IMR-90 (cell line): ENCODE measurements at places on chromosomes 12 and 14. TPM values are rescaled to one million over a fixed set of nuclear protein-coding genes. Genes with fewer than 3 reads are reported as not detected.

DNA sequence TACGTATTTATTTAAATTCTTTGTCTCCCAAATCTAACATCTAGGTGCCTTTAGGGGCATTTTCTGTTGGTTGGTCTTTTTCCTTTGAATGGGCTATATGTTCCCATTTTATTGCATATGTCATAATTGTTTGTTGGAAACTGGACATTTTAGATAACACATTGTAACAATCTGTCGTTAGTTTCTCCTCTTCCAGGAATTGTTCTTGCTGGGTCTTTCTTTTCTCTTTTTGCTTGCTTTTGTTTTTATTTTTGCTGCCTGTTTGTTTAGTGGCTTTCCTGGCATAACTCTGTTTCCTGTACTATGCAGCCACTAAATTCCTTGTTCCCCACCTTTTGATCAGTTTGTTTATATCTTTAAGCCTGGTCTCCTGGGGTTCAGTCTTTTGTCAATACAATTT is 244.3 kb upstream of the RTL1 start:
- DNase-seq = no peak

GRCh38 chr14:94313991-94314655 is 9.0 kb downstream of the SERPINA6 start:
- DNase-seq = peak; percentile 27

- no peak for DNase-seq
Observed at GRCh38 chr12:94590428-94590827, 59.9 kb downstream of the TMCC3 start.

GRCh38 chr12:41452838-41453407 is 264.8 kb downstream of the PDZRN4 start:
- no peak for DNase-seq

Gene SLCO1B1
- not detected in 2 replicates for total RNA-seq

Gene RHOJ
- total RNA-seq = 7.8 and 9.5 TPM in 2 replicates

Gene ISM2
- under 0.01 TPM in 2 replicates for total RNA-seq

GRCh38 chr14:50775357-50775756 is 55.6 kb downstream of the NIN start:
- peak; percentile 93 for DNase-seq

Gene COX8C
- total RNA-seq = not detected in 2 replicates

- no peak for DNase-seq
Observed at GRCh38 chr12:108442067-108442466, 73.0 kb upstream of the FICD start.

GRCh38 chr12:109559200-109559505 is 14.2 kb downstream of the MMAB start:
- no peak for DNase-seq

Gene CHST11
- 1.4 TPM in 2 replicates for total RNA-seq

- DNase-seq = no peak
Observed at GRCh38 chr14:83153081-83153480, 1619.4 kb upstream of the SEL1L start.

DNA sequence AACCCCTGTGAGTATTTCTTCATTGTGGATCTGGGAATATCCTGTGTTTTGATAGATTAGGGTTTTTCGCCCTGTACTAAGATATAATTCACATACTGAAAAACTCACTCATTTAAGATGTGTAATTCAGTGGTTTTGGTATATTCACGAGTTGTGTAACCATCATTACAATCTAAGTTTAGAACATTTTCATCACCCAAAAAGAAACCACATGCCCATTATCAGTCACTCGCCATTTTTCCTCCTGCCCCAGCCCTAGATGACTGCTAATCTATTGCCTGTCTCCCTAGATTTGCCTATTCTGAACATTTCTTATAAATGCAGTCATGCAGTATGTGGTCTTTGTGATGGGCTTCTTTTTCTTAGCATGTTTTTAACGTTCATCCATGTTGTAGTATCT is 67.9 kb upstream of the ATF1 start:
- no peak for DNase-seq

Gene TWF1
- total RNA-seq = 141 and 248 TPM in 2 replicates

Gene IFI27L1
- 10.8 and 13.3 TPM in 2 replicates for total RNA-seq

- no peak for DNase-seq
Observed at GRCh38 chr12:121096199-121096798, 36.4 kb upstream of the P2RX7 start.

- DNase-seq = no peak
Observed at GRCh38 chr12:131067981-131068851, 114.5 kb downstream of the ADGRD1 start.

- DNase-seq = no peak
Observed at GRCh38 chr12:48997719-48998496, 1.3 kb downstream of the DDN start.

DNA sequence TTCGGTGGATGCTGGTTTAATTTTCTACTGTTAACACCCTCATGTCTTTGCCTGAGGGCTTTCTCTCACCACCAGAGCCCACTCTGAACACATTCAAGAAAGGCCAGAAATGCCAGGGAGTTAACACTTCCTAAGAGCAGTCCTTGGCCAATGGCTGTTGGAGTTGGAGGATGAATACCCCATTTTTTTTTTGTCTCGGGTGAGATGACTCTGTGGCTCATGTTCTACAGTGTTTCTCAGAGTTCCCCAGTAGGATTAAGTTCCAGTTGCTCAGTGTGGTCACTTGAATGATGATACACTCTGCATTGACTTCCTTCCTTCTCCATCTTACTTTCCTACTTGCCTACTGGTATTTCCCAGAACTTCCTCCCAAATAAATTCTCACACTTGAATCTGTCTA is 65.8 kb downstream of the FOS start:
- no peak for DNase-seq

DNA sequence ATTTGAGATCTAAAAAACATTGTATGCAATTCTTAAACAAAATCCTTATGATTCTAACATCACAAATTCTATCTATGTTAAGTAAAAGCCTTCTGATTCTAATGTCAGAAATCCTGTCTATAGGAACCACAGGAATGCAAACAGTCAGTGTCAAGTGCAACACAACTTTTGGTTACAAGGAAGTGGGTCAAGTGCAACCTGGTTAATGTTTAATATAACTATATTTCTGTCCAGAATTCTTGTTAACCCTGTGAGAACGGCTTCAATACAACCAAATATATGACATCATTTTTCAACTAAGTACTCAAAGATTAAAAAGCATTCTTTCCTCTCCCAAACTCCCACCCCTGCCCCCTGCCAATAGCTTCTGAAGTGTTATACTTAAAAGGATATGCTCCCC is 107.9 kb upstream of the PLEKHA5 start:
- peak; percentile 58 for DNase-seq

GRCh38 chr14:65588426-65589140 is 176.1 kb downstream of the FUT8 start:
- peak; percentile 28 for DNase-seq

DNA sequence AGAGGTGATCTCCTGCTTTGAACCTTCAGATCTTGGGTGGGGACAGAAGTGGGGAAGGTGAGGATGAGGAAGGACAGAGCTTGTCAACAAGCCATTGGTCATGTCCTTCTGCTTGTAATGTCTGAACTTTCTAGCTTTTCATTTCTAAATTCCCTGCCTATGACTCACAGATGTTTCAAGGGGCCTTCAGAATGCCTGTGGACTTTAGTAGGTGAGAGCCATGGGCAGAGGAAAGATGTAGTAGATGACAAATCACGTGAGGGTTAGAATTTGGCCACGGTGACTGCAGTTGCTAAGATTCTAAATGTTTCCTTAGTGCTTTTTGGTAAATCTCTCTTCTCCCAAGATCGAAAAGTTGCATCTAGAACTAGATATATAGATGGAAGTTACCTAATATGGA is 18.7 kb upstream of the CREBL2 start:
- peak; percentile 61 for DNase-seq

GRCh38 chr12:97417568-97418218 is 44.9 kb upstream of the RMST start:
- no peak for DNase-seq

DNA sequence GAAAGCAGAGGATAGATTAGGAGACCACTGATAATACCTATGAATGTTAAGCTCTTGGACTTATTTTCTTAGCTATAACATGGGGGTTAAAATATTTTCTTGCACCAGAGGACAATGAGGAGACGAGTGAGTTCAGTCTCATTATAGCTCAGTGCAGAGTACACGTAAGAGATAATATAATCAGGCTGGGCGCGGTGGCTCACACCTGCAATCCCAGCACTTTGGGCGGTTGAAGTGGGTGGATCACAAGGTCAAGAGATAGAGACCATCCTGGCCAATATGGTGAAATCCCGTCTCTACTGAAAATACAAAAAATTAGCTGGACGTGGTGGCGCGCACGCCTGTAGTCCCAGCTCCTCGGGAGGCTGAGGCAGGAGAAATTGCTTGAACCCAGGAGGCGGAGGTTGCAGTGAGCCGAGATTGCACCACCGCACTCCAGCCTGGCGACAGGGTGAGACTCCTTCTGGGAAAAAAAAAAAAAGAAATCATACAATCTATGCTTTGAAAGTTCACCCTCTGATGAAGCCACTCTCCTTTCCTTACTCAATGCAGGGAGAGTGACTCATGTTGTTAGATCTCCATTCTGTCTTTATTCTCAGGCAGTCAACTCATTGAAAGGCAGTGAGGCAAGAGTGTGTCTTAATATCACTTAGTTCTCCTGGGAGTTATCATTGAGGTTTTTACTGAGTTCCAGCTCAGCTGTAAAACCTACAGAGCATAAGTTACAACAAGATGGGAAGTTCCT is 134.2 kb downstream of the SYNE2 start:
- peak; percentile 78 for DNase-seq

DNA sequence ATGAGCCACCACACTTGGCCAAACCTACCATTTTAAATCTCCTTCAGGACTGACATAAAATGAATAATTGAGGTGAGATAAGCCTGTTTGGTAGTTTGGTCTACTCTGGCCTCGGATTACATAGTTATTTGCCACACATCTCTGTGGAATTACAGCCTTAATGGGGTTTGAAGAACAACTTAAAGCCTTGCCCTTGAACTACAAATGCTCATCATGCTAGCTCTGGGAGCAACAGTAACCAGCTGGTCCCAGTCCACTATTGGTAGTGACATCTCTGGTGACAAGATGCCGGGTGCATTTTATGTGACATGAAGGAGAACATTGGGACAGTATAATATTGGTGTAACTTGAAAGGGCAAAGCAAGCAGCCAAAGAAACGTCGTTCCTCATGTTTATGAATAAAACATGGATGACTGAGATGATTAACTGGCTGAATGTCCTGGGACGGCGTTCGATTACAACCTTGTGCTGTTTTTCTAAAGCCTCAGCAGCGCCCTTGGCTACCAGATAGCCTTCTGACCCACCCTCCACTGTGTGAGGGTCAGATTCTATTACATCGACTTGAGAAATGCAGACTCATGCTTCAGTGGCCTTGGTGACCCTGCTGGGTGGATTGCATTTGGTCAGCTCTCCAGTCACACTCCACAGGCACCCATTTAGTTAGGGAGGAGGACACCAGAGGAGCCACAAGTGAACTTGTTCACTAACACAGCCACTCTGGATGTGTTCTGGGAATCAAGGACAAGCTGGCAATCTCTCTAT is 41.5 kb downstream of the BEST3 start:
- DNase-seq = peak; percentile 67

- DNase-seq = no peak
Observed at GRCh38 chr12:111368291-111368787, 556 bp downstream of the PHETA1 start.

Gene PAX9
- total RNA-seq = not detected in 2 replicates

DNA sequence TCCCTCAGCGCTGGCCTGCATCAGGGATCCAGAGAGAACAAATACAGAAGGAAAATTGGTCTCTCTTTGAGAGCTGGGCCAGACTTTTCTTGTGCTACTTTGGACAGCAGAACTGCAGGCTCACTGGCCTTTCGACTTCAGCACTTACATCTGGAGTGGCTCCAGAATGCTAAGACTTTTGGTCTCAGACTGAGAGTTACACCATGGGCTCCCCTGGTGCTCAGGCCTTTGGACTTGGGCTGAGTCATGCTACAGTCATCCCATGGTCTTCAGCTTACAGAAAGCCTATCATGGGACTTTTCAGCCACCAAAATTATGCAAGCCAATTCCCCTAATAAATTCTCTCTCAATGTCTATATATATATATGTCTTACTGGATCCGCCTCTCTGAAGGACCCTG is 9.0 kb upstream of the CD163 start:
- DNase-seq = peak; percentile 69

GRCh38 chr14:38207736-38208617 is at the start of gene SSTR1:
SSTR1 (plus strand) TSS chr14:38207904; CDS start chr14:38209390, 1,486 bp downstream.
- DNase-seq = no peak

DNA sequence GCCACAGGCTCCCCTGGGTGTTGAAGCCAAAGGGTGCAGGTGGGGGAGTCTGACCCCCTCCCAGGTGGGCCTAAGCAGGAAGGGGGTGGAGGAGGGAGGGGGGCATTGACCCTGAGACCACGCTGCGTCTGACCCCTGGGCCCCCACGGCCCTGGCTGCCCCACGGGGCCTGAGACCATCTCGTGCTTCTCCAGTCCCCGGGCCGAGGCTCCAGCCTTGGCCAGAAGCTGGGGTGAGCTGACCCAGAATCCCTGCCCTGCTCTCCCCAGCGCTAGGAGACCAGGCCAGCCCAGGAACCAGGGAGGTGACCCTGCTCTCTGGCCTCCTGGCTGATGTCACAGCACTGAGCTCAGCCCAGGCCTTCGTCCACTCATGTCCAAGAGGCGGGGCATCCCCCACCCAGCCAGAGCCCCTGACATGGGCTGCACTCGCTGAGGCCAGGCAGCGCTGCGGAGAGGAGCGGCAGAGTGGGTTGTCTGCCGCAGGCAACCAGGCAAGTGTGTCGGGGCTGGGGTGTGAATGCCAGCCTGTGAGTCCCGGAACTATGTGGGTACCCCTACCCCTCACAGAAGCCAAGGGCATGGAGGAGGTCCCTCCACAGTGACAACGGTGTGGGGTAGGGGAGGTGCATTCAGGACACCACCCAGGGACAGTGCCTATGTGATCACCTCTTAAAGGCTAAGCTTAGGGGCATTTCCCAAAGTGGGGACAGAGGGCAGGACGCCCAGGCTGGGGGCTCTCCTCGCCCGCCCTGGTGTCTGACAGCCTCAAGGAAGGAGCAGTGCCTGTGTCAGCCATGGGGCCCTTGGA is 6.3 kb downstream of the TRMT61A start:
- DNase-seq = no peak

DNA sequence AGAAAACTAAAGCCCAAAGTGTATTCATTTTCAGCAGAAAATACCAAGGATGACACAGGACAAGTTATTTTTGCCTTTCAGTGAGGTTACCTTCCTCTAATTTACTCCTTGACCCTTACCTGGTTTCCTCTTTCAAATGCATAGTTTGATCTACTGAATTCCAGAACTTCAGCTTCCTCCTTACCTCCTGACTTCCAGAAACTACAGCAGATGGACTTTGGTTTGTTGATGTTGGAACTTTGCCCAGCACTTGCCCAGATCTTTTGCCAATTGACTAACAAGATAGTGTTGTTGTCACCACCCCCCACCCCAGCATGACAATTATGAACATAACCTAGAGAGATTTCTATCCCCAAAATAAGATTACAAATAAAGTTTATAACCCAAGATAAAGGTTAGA is 63.2 kb downstream of the NAV3 start:
- peak; percentile 2 for DNase-seq
